ENCODE measurements at places on chromosomes 2 and 18. TPM values are rescaled to one million over a fixed set of nuclear protein-coding genes. Genes with fewer than 3 reads are reported as not detected.

Gene HOXD9
- not detected for total RNA-seq

Gene DSG1
- total RNA-seq, result not detected

Gene CERS6
- total RNA-seq, result 151 TPM

Gene HOXD13
- not detected for total RNA-seq

Gene REV1
- 150 TPM for total RNA-seq

Gene TMEM37
- total RNA-seq, result not detected

Gene GPR39
- total RNA-seq, result 10.0 TPM

Gene CCL20
- not detected for total RNA-seq

Gene CDK5R2
- total RNA-seq, result 11.9 TPM

Gene ZSCAN30
- 31.0 TPM for total RNA-seq

Gene KIDINS220
- total RNA-seq, result 812 TPM

Gene TET3
- 35.7 TPM for total RNA-seq

Gene LIMS3
- 2.5 TPM for total RNA-seq

Gene IL1B
- total RNA-seq, result 2.2 TPM

Gene ARL5A
- total RNA-seq, result 61.7 TPM

Gene NIFK
- 34.4 TPM for total RNA-seq

Gene TBR1
- 132 TPM for total RNA-seq

Gene GPAT2
- 3.1 TPM for total RNA-seq

Gene GDF7
- total RNA-seq, result 0.31 TPM

Gene CRYGC
- not detected for total RNA-seq

Gene PNO1
- 7.2 TPM for total RNA-seq

Gene ABCG8
- total RNA-seq, result 0.31 TPM

Gene SALL3
- total RNA-seq, result 17.2 TPM

Measured in parietal lobe (tissue), 2 donors.